ELF-1 (cell line): ENCODE measurements at places on chromosomes 2 and 18.

- no peak for DNase-seq
Measured at GRCh38 chr2:195696012-195696411, 39.0 kb downstream of the SLC39A10 start.

GRCh38 chr2:231715988-231716616 is 7.8 kb downstream of the PTMA start:
- peak; percentile 89 for DNase-seq

DNA sequence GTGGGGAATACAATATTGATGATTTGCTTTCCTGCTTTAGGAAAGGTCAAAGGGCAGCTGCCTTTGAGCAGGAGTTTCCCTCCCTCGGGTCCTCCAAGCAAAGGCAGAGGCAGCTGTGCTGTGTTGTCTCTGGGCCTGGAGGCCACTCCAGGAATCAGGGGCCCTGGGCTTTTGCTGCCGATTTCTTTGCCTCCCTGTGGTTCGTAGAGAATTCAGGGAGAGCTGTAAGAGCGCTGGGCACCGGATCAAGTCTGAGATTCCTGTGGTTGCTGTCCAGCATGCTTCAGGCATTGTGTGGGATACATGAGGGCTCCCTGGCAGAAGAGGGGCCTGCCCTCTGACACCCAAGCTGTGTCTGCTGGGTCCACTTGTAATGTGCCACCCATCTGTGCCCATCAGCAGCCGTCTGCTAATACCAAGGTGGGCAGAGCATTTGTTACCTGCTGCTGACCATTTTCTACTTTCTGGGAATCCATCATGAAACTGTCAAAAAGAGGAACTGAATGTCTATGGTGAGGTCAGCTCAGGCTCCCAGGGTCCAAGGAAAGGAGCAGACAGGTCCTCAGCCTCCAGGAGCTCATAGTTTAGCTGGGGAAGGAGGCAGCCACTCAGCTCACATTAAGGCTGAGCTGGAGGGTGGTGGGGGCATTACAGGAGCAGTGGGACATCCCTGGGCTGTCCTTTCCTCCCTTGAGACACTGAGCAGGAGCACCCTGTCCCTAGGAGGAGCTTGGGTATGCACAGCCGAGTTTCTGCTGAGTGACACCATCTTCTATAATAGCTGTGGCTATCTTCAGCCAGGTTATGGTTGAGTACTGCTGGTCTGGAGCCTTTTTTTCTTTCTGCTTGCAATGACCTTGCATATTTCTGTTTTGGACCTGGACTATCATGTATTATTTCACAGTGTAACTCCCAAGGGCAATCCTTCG is 68.5 kb downstream of the CTIF start:
- DNase-seq, result peak; percentile 60

DNA sequence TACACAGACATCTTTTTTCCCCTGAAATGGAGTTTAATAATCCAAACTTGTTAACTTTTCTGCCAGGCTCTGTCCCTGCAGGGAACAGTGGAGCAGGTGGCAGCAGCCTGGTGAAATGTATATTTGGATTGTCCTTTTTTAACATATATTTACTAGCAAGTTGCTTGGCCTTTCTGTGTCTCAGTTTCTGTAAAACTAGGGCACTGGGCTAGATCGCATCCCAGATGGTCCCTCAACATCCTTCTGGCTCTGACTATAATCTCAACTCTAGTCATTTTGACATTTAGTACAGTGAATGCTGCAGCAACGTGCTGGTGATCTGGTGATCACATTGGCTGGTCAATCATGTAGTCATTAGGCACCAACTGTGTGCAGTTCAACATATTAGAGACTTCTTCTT is 80.4 kb downstream of the LBH start:
- no peak for DNase-seq

DNA sequence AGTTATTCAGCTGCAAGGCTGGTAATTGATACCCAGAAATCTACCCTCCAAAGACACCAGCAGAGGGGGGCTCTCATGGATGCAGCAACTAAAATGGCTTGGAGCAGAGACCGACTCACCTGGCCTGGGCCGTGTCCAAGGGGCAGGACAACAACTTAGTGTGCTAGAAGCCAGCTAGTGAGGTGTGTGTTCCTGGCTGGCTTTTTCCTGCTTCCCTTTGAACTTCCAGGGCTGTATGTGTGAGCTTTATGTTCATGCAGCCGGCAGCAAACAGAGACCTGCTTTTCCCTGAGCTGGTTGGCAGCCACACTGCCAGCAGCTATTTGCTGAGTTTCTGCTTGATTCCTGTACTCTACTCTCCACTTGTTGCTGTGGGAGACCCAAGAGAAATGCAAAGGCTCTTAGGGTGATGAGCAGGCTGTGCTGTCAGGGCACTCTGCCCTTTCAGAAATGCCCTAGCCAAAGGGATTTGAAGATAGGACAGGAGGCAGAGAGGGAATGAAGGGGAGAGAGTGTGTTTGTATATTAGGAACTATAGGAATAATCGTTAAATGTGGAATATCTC is 23.7 kb upstream of the GRP start:
- DNase-seq, result no peak

GRCh38 chr2:113861740-113862139 is 28.1 kb upstream of the ACTR3 start:
- DNase-seq, result no peak

DNA sequence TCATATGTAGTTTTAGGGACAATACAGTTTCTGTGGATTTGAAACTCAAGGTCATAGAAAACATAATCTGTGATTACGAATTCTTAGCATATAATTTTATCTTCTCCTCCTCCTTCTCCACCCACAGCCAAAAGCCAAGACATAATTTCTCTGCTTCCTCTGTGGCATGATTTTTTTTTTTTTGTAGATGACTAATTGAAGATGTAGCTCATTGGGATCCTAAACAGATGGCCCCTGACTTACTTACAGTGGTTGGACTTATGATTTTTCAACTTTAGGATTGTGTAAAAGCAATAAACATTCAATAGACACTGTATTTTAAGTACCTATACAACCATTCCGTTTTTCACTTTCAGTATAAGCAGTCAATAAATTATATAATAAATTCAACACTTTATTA is 42.3 kb downstream of the FSIP2 start:
- DNase-seq, result no peak

GRCh38 chr2:167869200-167869599 is 378.2 kb downstream of the STK39 start:
- DNase-seq, result no peak

- DNase-seq, result no peak
Measured at GRCh38 chr18:36352384-36352783, 54.9 kb downstream of the FHOD3 start.

DNA sequence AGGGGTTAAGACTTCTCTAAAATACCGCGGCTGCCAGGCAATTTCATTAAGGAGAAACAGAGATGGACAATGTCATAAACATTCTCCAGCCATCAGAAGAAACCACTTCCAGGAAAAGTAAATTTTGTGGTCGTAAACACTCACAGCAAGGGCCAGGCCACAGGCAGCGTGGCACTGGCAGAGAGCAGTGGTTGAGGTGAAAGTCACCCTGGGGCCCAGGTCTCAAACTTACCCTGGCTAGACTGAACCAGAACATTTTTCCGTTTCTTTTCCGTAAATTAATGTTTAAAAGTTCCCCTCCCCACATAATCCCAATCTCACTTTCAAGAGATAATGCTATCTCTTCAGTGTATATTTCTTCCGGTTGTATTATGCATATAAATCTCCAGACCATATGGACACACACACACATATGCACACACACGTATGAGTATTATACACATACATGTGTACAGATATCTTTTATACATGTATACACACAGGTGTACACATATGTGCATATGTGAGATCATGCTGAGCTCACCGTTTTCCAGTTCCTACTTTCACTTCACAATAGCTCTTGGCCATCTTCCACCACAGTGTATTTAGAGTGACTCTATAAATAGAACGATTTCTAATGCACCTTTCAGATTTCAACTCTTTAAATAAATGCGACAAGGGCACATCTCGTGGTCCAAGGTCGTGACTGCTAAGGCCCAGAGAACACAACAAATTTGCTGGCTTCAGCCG is 90.1 kb downstream of the MALT1 start:
- no peak for DNase-seq

GRCh38 chr2:21318263-21318662 is 194.5 kb downstream of the TDRD15 start:
- DNase-seq, result no peak

GRCh38 chr18:79372991-79373390 is 22.7 kb upstream of the NFATC1 start:
- no peak for DNase-seq

GRCh38 chr2:109560265-109560664 is 53.5 kb downstream of the SEPTIN10 start:
- no peak for DNase-seq

- no peak for DNase-seq
Measured at GRCh38 chr18:23927821-23928746, 86.5 kb upstream of the TTC39C start.

GRCh38 chr2:12222554-12222953 is 476.1 kb downstream of the LPIN1 start:
- no peak for DNase-seq

- DNase-seq, result no peak
Measured at GRCh38 chr2:45974056-45974455, 322.6 kb downstream of the PRKCE start.

- DNase-seq, result no peak
Measured at GRCh38 chr2:96843538-96844268, at the start of gene ANKRD23. ANKRD23 (minus strand) TSS chr2:96844021; CDS start chr2:96843992, 29 bp downstream.

DNA sequence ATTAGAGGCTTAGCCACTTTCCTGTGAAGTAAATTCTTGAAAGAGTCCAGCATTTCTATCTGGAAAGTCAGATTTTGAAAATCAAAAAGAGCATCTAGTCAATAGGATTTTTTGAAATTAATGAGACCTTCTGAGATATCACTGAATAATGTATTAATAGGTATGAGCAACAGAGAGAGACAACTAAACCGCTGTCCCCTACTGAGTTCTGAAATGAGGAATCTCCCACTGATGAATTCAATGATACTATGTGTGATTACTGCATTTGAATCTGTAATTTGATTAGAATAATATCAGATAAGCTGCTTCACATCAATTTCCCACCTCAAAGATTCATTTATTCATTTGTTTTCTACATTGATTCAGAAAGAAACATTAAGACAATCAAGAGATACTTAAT is 252.8 kb downstream of the TMX3 start:
- DNase-seq, result no peak

- DNase-seq, result no peak
Measured at GRCh38 chr18:47334966-47335365, 83.5 kb upstream of the SKOR2 start.

GRCh38 chr2:233247744-233248143 is 3.7 kb upstream of the ATG16L1 start:
- no peak for DNase-seq

- DNase-seq, result no peak
Measured at GRCh38 chr2:121816797-121817196, 61.3 kb downstream of the TSN start.

DNA sequence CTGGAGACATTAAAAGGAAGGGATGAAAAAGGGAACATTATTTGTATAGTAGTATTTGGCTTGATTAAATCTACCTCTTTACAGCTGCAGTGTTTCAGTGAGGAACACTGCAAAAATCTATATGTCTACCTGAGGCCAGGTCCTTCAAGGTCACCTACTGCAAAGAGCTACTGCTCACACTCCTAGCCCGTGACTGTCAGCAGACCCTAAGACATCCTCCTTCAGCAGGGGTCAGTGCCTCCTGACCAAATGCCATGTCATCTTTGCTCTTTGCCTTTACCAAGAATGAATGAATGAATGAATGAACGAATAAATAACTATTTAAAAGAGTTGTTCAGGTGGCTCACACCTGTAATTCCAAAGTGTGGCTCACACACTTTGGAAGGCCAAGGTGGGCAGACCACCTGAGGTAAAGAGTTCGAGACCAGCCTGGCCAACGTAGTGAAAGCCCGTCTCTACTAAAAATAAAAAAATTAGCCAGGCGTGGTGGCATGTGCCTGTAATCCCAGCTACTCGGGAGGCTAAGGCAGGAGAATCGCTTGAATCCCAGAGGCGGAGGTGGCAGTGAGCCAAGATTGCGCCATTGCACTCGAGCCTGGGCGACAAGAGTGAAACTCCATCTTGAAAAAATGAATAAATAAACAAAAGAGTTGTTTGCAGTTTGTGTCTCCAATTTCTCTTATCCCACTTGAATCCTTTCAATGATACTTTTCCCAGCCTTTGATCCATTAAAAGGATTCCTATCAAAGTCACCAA is 84.3 kb upstream of the GRB14 start:
- DNase-seq, result no peak

- DNase-seq, result no peak
Measured at GRCh38 chr2:227576812-227577211, 21.9 kb upstream of the SCYGR2 start.

- peak; percentile 44 for DNase-seq
Measured at GRCh38 chr2:167293172-167293781, 405.0 kb downstream of the XIRP2 start.

DNA sequence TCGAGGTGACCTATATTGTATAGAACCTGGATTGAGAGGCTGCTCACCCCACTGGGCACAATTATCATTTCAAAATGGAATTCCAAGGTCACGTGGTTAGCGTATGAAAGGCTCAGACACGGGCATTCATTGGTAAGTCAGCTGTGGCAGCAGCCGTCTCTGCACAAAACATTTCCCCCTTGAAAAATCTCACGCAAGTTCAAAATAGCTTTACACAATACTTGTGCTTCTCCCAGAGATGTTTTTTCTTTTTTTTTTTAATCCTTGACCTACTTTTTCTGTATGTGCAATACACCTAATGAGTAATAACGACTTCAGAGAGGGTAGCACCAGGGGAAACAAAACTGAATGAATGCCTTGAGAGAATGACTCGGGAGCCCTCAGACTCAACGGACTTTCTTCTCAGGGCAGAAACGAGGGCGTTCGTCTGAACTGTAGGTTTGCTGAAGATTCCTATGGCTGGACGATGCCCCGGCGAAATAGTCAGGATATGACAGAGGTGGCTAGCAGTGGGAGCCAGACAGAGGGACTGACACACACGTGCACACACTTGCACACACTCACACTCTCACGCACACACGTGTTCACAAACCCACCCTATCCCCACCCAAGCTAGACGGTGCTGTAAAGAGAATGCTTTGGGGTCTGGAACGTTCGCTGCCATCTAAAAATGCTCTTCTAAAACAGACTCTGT is 77.8 kb downstream of the PDCL3 start:
- DNase-seq, result no peak

DNA sequence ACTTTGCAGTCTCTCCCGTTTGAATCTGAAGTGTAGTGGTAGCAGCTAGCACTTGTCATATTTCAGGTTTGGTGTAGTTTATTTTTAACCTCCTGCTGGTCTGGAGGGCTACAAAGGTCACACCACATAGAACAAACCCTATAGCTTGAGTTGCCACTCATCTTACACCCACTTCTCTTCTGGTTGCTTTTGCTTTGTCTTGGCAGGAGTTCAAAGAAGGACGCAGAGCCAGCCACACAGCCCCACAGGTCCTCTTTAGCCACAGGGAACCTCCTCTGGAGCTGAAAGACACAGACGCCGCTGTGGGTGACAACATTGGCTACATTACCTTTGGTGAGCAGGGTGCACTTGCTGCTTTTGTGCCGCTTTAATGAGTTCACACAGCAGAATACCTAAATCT is 15.6 kb upstream of the GPBAR1 start:
- DNase-seq, result no peak

GRCh38 chr18:50558948-50559751 is 737 bp upstream of the MAPK4 start:
- DNase-seq, result no peak
